ENCODE measurements at places on chromosomes 1 and 21.

DNA sequence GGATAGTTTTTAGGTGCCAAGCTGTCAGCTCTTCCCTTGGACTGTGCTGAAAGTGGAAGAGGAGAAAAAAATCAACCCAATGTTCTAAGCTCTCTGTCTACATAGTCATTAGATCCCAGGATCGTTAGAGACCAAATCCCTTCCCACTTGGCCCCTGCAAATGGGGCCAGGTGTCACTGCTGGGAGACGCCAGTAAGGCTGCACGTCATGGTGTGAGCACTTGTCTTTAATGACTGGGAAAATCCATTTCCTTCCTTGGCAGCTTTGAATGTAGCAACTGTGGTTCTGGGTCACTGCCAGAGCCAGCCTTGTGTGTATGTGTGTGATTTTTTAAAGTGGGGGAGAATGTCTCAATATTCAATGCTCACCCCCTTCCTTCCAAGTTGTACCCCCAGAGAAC lies 59.9 kb downstream of the MAN1C1 start:
- H3K27me3 ChIP-seq: no peaks in the 10 kb centered on the region
- H3K4me1 ChIP-seq: no peaks in the 10 kb centered on the region
- no peak for DNase-seq
- no peaks in the 10 kb centered on the region for H3K36me3 ChIP-seq
- no peak overlapping the region for H3K4me3 ChIP-seq

GRCh38 chr1:54352755-54353154 lies 53.4 kb downstream of the SSBP3 start:
- no peaks in the 10 kb centered on the region for H3K27me3 ChIP-seq
- H3K36me3 ChIP-seq: no peaks in the 10 kb centered on the region
- no peak overlapping the region for H3K4me3 ChIP-seq
- DNase-seq: no peak
- no peaks in the 10 kb centered on the region for H3K4me1 ChIP-seq
- no peak overlapping the region for H3K27ac ChIP-seq

- DNase-seq: no peak
- no peak overlapping the region for H3K4me3 ChIP-seq
- no peak overlapping the region for H3K27ac ChIP-seq
- H3K27me3 ChIP-seq: no peaks in the 10 kb centered on the region
- no peaks in the 10 kb centered on the region for H3K4me1 ChIP-seq
These were observed 130.5 kb downstream of the RHOU start for GRCh38 chr1:228865627-228866330.

GRCh38 chr1:167621780-167622313 lies 8.2 kb upstream of the RCSD1 start:
- no peak overlapping the region for H3K4me3 ChIP-seq
- no peak for DNase-seq
- H3K27ac ChIP-seq: no peak overlapping the region
- peaks cover 13% of the 10 kb centered on the region for H3K4me1 ChIP-seq

- H3K4me3 ChIP-seq: no peak overlapping the region
- no peak for DNase-seq
- H3K27me3 ChIP-seq: no peaks in the 10 kb centered on the region
- peaks cover 53% of the 10 kb centered on the region for H3K4me1 ChIP-seq
These were observed 157.8 kb downstream of the RERE start for GRCh38 chr1:8659593-8659992.

GRCh38 chr1:224482619-224483018 lies 48.0 kb upstream of the WDR26 start:
- H3K4me3 ChIP-seq: no peak overlapping the region
- H3K27ac ChIP-seq: no peak overlapping the region
- H3K4me1 ChIP-seq: no peaks in the 10 kb centered on the region

- DNase-seq: no peak
- no peaks in the 10 kb centered on the region for H3K27me3 ChIP-seq
- H3K27ac ChIP-seq: no peak overlapping the region
- H3K36me3 ChIP-seq: no peaks in the 10 kb centered on the region
- H3K4me1 ChIP-seq: no peaks in the 10 kb centered on the region
These were observed 196.4 kb downstream of the KAZN start for GRCh38 chr1:14794906-14795305.

DNA sequence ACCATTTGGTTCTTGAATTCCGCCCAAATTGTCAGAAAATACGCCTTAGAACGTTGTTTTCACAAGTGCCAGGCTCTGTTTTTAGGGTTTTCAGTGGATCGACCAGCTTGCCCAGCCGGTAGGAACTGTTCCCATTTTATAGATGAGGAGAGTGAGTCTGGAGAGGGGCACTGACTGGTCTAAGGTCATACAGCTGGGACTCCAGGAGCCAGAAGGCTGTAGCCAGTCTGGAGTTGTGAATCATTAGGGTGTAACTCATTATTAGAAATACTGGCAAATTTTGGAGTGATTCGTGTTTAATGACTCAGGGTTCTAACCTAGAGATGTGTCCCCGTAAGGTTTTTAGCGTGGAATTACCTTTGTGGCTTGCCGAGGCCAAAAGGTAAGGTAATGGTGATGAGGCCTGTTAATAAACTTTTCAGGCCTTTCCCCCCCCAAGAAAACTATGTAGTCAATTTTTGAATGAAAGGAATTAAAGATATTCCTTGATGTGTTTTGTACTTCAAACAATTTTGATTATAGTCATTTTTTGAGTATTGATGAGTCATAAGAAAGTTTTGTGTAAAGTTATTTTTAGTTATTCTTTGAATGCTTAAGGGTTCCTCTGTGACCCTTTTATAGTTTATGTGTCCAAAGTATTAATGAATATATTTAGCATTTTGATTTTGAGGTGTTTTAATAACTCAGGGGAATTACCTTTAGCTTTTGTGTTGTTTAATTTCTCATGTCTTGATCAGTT lies 2.1 kb downstream of the DYRK1A start:
- H3K36me3 ChIP-seq: no peaks in the 10 kb centered on the region
- H3K27ac ChIP-seq: peak overlapping the region; percentile 97
- peak overlapping the region; percentile 66 for H3K4me3 ChIP-seq
- H3K27me3 ChIP-seq: no peaks in the 10 kb centered on the region
- no peak for DNase-seq

DNA sequence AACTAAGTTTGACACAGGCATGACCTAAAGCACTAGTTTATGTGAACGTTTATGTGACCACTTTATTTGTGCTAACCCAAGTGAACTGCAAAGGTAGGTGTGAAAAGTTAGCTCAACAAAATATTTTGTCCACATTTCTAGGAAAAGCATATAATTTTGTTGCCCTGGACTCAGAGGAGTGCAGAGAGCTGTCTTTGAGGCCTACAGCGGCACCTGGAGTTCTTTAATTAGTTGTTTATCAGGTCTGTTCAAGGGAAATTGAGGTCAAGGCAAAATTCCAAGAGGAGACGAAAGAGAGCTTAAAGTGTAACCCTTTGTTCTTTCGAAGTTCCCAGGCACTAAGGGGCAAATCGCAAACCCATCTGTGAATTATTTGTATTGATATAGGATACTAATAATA lies 1.3 kb downstream of the GIPC2 start:
- H3K4me3 ChIP-seq: peak overlapping the region; percentile 87
- no peak for DNase-seq
- H3K27me3 ChIP-seq: no peaks in the 10 kb centered on the region
- peak overlapping the region; percentile 52 for H3K27ac ChIP-seq
- H3K4me1 ChIP-seq: no peaks in the 10 kb centered on the region

DNA sequence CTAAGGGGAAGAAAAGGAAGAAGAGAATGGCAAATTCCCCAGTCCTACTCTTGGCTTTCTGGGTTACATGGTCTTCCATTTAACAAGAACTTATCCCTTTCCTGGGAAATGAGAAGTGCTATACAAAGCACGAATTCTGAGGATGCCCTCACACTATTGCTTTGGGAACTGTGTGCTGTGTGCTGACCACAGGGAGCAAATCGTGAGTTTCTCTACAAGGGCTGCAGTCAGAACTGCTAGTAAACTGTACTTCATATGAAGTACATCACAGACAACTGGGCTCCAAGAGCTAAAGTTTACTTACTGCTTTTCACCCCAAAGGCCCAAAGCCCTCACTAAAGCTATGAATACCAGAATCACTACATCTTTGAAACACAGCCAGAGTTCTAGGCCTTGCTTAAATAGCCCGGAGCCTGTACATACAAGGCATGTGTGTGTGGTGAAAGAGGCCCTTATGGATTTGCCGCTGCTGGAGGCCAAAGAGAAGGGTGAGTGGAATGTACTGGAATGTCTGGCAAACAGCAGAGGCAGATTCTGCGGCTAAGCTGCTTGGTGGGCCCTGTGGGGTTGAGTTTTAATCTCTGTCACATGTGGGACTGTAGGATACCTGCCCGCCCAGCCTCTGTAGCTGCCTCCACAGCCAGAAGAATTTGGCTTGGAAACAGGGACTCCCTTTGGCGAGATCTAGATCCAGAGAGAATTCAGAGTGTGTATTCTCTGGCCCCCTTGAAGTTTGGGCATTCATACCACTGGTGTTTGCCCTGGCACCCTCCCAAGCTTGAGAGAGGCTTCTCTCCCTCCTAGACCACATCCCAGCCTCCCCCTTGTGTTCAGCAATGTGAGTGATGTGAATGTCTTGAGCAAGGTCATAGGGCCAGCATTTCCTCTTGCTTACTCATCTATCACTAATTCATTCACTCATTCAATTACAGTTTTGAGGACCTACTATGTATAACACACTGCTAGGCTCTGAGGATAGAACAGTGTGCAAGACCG lies 21.9 kb upstream of the TRIM67 start:
- no peak for DNase-seq
- peaks cover 5% of the 10 kb centered on the region for H3K4me1 ChIP-seq
- H3K4me3 ChIP-seq: no peak overlapping the region
- no peaks in the 10 kb centered on the region for H3K36me3 ChIP-seq

DNA sequence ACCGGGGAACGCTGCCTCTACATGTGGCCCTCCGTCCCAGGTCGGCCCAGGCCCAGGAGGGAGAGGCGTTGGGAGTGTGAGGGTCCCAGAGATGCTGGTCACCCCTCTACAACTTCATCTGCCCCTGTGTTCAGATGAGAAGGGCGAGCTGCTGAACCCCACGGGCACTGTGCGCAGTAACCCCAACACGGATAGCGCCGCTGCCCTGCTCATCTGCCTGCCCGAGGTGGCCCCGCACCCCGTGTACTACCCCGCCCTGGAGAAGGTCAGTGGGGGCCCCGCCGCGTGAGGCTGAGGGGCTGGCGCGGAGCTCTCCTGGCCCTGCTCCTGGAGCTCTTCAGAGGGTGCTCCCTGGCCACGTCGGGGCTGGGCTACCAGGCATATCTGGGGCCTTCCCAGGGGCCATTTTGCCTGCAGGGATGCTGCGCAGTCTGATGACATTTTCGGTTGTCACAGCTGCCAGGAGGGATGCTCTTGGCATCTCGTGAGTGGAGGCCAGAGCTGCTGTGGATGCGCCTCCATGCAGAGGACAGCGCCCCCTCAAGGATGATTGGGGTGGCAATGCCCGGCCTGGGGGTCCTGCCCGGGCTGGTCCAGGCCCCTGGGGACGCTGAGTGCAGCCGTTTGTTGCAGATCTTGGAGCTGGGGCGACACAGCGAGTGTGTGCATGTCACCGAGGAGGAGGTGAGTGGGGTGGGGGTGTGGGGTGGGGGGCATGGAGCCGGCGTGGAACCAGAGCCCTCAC lies 68.6 kb downstream of the PIK3CD start:
- H3K36me3 ChIP-seq: peaks cover 22% of the 10 kb centered on the region
- no peaks in the 10 kb centered on the region for H3K27me3 ChIP-seq
- H3K27ac ChIP-seq: no peak overlapping the region

DNA sequence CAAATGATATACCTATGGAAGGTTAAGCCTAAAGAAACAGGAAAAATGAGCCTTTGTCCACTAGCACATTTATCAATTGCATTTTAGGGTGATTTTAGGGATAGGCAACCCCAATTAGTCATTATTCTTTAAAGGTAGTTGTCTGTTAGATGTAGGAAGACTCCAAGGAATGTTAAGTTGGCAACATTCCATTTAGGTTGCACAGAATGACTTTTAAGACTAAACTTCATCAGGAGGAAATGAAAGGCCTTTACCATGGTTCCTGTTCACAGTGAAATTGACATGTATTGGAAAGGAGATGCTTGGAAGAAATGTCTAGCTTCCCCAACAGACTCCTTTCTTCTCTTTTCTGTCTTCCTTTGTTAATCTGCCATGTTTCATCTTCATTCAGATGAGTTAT lies 1.6 kb upstream of the APOBEC4 start:
- peaks cover 34% of the 10 kb centered on the region for H3K4me1 ChIP-seq
- no peak overlapping the region for H3K4me3 ChIP-seq
- no peak overlapping the region for H3K27ac ChIP-seq
- DNase-seq: no peak
- H3K27me3 ChIP-seq: no peaks in the 10 kb centered on the region

- no peak overlapping the region for H3K4me3 ChIP-seq
- H3K36me3 ChIP-seq: no peaks in the 10 kb centered on the region
- no peak overlapping the region for H3K27ac ChIP-seq
- H3K4me1 ChIP-seq: no peaks in the 10 kb centered on the region
- no peak for DNase-seq
These were observed 122.6 kb downstream of the KCNJ6 start for GRCh38 chr21:37793660-37794059.

DNA sequence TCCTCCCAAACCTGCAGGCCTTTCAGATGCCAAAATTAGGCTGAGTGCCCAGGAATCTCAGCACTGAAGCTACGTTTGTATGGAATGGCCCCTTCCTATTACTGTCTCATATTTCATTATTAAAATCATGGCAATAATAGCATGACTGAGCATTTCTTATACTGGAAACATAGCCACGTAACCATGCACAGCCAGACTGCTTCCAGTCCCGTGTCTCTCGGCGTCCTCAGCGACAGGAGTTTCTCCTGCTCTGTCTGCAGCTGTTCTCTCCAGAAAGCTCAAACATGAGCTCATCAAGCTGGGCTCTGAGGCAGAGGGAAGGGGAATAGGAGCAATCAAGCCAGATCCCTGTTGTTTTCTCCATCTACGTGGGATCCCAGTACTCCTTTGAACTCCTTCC lies 104.0 kb downstream of the CDC7 start:
- no peaks in the 10 kb centered on the region for H3K27me3 ChIP-seq
- DNase-seq: no peak
- peak overlapping the region; percentile 45 for H3K27ac ChIP-seq
- peaks cover 9% of the 10 kb centered on the region for H3K4me1 ChIP-seq

DNA sequence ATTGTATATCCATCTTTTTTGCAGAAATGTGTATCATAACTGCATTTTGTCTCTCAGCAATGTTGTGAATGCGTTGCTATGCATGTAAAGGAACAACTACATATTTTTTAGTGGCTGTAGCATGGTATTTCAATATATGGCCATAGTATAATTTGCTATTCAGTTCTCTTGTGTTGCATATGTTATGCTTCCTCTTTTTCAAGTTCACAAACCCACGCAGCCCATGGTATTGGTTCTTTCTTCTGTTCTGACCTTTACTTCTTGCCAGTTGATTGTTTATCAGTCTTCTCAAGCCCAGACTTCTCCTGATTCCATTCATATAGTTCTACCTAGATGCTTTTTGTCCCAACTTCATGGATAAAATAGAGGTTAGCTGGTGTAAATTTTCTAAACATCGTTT lies 6.1 kb downstream of the SLC22A15 start:
- no peak for DNase-seq
- no peaks in the 10 kb centered on the region for H3K36me3 ChIP-seq
- H3K4me1 ChIP-seq: peaks cover 20% of the 10 kb centered on the region
- no peak overlapping the region for H3K4me3 ChIP-seq
- H3K27me3 ChIP-seq: no peaks in the 10 kb centered on the region

DNA sequence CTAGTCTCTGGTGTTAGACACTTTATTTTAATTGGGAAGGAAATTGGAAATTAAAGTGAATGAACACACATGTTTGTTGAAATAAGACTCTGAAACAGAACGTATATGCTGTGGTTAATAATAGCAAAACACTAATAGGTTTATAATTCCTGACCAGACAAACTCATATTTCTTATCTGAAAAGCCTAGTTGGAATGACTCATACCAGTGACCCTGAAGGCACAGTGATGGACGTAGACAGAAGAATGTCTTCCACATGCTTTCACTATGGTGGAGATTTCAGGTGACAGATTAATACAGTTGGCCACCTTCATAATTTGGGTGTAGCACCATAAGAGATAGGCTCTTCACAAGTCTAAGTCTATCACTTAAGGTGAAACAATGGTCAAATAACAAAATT lies 83.0 kb upstream of the COL11A1 start:
- H3K27ac ChIP-seq: no peak overlapping the region
- no peaks in the 10 kb centered on the region for H3K36me3 ChIP-seq
- H3K4me3 ChIP-seq: no peak overlapping the region
- no peak for DNase-seq
- no peaks in the 10 kb centered on the region for H3K27me3 ChIP-seq

Data from right atrium auricular region (tissue), 2 donors.